ENCODE measurements at places on chromosomes 5 and 9.
A peak's percentile ranks its signal among the peaks of the same experiment; 100 is the strongest.

GRCh38 chr5:124726631-124727362, 19.6 kb downstream of the ZNF608 start:
- no peak for DNase-seq

DNA sequence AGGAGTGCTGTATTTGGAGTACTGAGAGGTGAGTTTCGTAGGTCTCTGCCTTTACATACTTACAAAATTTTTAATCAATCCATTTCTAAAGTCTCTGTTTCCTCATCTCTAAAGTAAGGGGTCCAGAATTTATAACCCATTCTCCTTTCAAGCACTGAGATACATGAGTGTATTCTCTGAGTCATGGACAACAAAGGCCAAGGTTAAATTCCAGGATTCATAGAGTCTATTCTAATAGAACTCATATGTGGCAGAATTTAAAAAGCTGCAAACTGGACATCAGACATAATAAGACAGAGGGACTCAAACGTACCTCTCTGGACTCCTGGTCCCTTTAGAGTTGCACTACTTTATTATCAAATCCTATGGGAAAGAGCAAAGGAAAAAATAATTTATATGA, 112.5 kb upstream of the SLIT3 start:
- no peak for DNase-seq

DNA sequence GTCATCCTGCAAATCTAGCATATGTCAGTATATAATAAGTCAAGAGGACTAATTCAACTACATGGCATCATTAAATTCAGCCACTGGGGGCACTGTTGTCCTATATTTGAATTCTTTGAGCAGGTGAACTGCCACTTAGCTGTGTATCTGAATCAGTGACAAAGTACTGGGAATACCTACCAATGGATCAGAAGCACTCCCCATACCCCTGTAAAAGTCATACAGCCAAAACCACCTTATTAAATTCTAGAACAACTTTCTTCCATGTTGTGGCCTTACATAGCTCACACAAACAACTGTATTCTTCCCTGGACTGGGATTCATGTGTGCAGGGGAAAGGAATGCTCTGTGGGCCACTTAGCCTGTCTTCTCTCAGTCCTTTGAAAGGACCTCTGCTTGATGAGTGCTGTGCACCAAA, 57.4 kb upstream of the PLPP6 start:
- DNase-seq: no peak

DNA sequence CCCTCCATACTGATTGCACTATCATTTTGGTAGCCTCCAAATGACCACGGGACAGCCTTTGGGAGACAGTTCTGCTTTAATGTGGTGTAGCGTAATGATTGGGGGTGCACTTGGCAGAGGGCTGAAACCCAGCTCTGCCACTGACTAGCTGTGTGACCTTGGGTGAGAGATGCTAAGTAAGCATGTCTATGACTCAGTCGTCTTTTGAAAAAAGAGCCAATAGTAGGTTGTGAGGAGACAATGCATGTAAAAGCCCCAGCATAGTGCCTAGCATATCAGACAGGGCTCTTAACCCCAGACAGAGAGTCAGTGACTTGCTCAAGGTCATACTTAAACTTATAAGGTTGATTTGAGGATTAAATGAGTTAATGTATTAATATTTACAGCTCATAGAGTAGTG, 18.0 kb upstream of the CXCL14 start:
- no peak for DNase-seq

DNA sequence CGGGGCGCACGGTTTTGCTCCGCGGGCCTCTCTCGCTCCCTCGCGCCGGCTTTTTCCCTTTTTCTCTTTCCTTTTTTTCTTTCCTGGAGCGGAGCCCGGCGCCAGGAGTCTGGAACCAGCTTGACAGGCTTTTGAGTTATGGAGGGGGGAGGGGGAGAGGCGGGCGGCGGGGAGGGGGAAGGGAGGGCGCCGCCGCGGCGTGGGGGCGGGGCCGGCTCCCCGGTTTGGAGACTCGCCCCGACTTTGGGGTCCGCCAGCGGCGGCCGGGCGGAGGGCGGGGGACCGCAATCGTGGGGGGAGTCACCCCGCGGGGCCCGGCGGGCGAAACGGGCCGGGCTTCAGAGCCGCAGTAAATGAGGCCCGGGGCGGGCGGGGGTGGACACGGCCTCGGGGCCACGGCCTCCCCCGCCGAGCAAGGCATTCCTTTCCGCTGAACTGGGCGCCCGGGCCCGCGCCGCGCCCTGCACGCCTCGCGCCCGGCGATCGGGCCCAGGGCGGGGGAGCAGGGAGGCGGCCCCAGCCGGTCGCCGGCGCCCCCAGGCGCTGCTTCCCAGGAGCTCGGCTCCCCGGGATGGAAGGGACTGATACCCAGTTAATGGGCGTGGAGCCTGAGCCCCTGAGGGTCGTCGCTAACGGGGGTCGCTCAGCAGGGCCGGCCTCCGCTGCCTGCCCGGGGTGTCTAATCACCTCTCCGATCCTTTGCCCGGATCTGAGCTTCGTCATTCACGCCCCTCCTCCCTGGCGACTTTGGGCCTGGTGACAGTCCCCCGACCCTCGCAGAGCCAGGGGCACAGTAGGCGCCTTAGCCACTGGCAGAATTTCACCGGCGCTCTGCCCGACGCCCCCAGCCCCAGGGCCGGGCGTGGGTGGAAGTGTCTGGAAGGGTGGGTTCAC, 138.1 kb downstream of the C9orf50 start:
- DNase-seq: peak; percentile 95

GRCh38 chr5:113230711-113231652, 203.8 kb downstream of the TSSK1B start:
- DNase-seq: no peak

- DNase-seq: no peak
Measured at GRCh38 chr9:14062586-14063221, 251.2 kb downstream of the NFIB start.

DNA sequence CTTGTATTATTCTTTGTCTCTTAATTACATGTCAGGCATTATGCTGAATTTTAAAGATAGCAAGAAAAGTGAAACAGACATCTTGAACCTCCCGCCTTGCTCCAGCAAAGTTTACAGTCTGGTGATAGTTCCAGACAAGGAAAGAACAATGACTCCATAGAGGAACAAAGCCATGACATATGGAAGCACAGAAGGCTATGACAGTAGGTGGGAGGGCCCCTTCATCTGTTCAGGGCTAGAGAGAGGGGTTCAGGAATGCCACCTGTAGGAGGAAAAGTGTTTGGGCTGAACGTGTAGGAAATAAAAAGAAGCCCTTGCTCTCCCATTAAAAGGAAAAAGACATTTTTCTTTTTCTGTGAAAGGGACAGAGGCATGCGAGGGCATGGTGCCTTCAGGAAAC, 315.6 kb downstream of the TRIM32 start:
- DNase-seq: no peak

DNA sequence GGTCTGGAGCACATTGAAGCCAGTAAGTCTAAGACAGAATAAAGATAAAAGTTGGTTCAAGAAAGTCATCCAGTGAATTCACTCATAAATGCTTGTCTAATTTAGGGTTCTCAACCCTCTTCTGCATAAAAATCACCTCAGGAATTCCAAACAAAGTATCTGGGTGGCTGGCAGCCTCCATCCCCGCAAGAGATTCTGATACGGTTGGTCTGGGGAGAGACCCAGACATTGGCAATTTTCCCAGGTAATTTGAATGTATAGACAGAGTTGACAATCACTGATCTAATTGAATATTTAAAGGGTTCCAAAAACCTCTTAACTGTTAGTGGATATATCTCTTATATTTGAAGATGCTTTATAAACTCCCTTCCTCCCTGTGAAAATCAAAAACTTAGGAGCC, 14.9 kb downstream of the ADAMTSL1 start:
- DNase-seq: no peak

DNA sequence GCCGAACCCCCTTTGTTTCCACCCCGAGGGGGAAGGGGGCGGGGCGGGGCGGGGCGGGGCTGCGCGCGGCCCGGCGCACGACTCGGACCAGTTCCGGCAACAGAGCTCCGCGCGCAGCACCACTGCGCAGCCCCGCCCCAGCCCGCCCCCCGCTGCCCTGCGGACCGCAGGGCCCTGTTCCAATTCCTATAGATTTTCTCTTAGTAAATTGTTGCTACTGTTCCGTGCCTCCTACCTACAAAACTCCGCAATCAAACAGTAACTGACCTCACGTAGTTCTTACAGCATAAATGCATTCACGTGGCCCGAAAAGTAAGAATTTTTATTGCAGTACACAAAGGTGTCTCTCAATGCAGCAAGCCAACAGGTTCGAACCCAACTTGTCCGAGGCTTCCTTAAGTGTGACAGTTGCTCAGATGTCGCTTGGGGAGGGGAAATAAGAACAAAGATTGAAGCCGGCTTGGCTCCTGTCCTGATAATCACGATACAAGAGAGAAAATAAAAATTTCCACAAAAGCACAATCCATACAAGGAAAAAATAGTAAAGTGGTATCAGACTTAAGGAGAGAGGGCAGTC, 1.2 kb upstream of the RNF38 start:
- DNase-seq: no peak

GRCh38 chr5:31113101-31113500, 80.4 kb upstream of the CDH6 start:
- DNase-seq: no peak

GRCh38 chr9:117034866-117035265, 347.8 kb downstream of the TRIM32 start:
- DNase-seq: no peak

- no peak for DNase-seq
Measured at GRCh38 chr9:112145886-112146285, 29.2 kb downstream of the SUSD1 start.

- no peak for DNase-seq
Measured at GRCh38 chr5:113005454-113005853, 28.9 kb downstream of the DCP2 start.

GRCh38 chr9:106797299-106797698, 65.7 kb upstream of the ZNF462 start:
- DNase-seq: no peak

DNA sequence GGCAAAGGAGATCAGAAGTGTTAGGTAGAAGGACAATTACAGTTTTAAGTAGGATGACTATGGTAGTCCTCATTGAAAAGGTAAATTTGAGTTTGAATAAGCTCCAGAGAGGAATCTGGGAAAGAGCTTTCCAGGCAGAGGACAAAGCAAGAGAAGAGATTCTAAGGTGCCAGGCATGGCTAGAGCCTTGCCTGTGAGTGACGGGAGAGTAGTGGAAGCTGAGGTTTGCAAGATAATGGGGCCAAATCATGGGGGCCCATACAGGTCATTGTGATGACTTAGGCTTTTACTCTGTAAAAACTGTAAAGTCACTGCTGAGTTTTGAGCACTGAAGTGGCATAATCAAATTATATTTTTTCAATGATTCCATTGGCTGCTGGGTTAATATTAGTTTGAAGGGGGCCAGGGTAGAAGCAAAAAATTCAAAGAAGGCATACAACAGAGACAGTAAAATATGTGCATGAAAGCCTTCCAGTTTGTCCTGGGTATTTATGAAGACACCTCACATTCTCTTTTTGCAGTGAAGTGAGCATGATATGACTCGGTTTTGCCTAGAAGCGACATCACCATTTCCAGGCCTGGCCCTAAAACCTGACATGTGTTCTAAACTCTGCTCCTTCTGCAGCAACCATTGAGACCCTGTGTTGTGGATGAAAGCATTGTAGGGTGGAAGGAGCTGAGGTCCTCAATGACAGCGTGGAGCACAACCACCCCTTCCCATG, 279.8 kb upstream of the TNC start:
- no peak for DNase-seq

All from right kidney (tissue), 9 donors.